ENCODE measurements at places on chromosomes 6 and 20.

- no peak for DNase-seq
These were observed 257.7 kb upstream of the OPRM1 start for GRCh38 chr6:153781306-153781705.

- DNase-seq, result no peak
These were observed 4.2 kb upstream of the NTSR1 start for GRCh38 chr20:62704341-62704948.

DNA sequence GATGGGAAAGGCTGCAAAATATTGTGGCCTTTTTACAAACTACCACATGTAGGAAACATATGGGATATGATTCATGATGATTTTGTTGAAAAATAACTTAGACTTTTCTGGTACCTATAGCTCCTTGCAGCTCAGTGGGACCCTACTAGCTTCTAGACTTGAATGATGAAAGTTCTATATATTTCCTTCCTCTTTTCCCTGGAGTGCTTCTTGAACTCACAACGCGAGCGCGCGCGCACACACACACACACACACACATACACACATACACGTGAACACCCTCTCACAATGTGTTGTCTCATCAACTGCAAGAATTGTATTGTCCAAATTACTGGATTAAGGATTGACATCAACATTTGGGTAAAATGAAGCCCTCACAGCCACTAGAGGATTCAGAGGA lies 61.9 kb downstream of the TOX2 start:
- DNase-seq, result no peak

- DNase-seq, result no peak
These were observed 32.0 kb downstream of the CEP43 start for GRCh38 chr6:167031082-167031709.

DNA sequence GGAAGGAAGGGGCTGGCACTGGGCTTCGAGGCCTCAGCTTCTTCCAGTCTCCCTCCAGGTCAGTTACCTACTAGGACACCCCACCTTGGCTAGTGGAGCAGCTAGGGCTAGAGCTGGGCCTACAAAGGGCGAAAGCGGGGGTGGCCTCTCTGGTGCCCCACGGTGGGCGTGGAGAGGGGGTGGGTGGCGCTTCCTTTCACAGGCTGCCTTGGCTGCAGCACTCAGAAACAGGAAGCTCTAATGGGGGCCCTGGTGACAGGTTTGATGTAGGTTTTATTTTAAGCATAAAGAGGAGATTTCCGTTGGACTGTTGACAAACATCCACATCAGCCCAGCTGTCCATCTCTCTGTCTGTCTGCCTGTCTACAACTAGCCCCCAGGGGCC lies 13.4 kb downstream of the FAM110A start:
- peak; percentile 34 for DNase-seq

- DNase-seq, result no peak
These were observed 112.0 kb upstream of the BEND6 start for GRCh38 chr6:56842686-56843475.

DNA sequence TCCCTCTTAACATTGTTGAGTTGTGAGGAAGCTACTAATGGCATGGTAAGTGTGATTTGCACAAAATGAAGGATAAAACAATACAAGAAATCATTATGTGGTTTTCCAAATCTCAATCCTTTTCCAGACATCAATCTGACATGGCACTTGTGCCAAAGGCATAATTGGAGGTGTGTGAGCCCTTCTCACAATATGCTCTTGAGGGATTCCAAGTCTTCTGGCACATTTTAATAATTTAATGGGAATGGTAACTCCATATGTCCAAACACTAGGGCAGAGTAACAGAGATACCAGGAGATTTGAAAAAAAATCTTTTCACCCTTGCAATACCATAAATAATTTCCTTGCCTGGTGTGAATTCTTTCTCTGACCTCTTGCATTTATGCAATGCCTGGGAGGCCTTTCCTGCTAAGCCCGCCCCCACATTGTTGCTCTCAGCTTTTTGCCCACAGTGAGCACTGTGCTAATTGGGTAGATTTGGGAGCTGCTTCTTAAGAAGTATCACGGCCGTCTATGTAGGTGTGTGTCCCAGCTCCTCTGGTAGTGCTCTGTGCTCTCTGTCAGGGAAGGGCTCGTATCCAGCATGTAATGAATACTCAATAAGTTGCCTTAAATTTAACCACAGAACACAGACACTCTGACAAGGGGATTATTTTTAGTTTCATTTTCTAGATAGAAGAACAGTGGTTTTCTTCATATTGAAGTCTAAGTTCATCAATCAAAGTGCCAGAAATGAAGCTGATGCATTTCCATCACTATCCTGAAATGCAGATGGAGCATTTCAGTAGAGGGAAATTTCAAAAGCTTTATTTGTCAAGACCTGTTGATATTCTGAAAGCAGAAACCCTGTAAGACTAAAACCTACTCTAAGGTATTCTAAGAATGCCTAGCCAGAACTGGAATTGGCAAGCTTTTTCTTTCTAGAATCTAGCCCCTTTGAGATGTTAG lies 54.4 kb upstream of the CEP85L start:
- DNase-seq, result no peak
